ENCODE measurements at places on chromosomes 5 and 9.

DNA sequence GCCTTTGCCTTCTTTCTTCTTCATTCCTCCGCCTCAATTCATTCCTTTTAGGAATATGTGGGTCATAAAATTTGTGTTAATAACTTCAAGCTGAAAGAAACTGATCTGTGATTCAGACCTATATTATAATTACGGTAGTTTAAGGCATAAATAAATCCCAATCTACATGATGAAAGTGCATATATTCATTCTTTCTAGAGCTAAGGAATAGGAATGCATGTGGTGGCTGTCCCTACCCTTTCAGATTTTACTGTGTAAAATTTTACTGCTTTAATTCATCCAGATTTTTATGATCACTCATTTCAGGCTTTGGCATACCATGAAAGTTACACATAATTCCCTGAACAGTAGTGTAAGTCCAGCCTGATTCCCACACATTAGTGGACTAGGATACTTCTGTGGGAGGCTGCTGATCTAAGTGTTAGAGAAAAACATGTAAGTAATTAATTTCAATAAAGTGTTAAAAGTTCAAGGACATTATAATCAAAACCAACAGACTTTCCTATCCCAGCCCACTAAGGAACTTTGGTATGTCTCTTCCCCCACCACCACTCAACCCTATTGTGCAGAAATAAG, 83.1 kb downstream of the HINT1 start:
- no peak for DNase-seq

DNA sequence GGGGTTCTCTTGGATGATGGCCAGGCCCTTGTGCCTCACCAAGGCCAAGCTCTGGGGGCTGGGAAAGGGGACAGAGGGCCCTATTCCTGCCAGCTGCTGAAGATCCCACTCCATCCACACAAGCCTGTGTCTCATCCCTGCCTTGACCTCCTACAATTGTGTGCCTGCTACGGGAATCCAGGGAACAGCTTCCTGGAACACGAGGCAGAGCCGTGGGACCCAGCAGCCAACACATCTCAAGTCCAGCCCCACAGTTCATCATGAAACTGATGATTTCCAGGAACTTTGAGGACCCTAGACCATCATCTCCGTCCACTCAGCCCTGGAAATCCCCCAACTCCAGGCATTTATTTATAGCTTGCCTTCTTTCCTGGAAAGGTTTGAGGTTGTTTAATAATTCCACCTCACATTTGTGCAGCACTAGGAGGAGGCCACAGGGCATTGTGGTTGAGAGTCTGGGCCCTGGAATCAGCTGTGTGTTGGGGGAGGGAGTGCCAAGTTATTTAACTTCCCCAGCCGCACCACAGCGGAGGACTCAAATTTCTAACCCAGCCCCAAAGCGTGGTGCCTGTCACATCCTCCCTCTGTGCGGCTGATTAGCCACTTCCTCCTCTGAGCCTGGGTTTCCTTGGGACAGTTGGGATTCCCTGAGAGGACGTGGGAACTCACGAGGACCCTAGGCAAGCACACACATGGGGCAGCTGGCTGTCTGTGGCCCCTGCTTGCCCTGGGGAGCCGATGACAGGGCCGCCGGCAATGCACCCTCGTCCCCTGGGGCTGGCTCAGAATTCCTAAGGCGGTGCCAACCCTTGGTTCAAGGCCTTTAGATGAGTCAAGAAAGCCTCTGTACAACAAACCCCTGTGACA, 58.2 kb upstream of the GGTA1 start:
- DNase-seq: no peak

GRCh38 chr9:95025213-95026147, 292.0 kb downstream of the FANCC start:
- no peak for DNase-seq

- DNase-seq: no peak
Measured at GRCh38 chr5:151141535-151141934, 16.0 kb downstream of the ANXA6 start.

GRCh38 chr9:84586662-84587061, 82.9 kb upstream of the NTRK2 start:
- DNase-seq: no peak

DNA sequence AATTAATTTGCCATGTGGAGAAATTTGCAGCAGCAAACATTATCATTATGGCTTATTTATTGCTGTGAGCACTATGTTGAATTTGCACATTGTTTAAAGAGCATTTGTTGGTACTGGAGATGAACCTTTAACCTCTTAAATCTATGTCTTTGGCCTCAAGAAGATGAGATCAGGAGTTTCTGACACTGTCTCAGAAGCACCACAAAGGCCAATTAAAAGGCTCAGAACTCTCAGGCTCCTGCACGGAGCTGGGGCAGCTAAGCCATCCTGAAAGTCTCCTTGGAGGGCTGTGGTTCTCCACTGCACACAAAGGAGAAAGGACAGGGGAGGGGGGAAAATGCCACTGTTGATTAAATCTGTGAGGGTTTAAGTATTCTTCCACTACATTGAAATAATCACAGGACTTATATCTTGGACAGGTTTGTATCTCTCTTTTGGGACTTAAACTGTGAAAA, 33.1 kb downstream of the ZNF366 start:
- no peak for DNase-seq

DNA sequence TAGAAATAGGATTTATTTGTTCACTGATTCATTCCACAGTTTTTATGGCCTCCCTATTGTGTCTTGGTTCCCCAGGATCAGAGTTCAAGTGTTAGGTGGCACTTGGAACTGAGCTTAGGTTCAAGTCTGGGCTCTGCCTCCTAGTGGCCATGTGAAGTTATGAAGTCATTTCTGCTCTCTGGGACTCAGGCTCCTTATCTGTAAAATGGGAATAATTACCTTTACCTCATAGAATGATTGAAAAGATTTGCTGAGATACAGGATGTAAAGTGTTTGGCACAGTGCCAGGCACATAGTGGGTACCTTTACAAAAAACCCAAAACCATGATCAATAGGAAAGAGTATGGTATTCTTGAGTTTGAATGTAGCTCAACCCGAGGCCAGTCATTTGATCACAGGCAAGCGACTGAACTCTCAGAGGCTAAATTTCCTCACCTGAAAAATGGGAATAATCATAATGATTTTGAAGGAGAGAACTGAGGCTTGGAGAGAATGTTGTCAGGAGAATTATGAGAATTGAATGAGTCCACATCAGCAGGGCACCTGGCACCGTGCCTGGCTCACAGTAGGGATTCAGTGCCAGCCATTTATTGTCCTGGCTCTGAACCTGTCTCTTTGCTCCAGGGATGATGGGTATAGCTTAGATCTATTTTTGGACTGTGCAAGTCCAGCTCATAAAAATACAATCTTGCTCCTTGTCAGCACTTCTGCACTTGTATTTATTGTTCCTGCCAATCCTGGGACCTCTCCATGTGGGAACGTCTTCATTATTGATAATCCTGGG, 10.8 kb downstream of the NSG2 start:
- no peak for DNase-seq

DNA sequence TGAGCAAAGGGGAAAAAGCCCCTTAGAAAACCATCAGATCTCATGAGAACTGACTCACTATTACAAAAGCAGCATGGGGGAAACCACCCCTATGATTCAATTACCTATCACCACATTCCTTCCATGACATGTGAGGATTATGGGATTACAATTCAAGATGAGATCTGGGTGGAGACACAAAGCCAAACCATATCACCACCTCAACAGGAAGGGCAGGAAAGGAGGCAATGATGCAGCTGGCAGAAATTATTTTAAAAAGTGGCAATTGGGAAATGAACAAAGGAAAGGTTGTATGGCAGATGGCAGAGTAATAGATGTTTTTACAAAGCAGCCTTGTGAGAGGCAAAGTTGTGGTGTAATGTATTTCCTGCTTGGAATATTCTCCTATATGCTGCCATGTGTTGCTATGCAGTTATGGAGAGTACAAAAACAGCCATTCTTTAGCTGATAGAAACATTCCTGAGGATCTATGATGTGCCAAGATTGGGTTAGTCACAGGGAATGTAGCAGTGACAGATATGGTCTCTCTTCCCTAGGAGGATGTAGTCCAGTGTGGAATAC, 138.8 kb downstream of the SMC2 start:
- no peak for DNase-seq
